ENCODE measurements at places on chromosomes 1 and 21.

- DNase-seq: peak; percentile 64
Observed at GRCh38 chr1:215710036-215710898, 143.2 kb downstream of the KCTD3 start.

GRCh38 chr1:46020010-46020409 is 112.4 kb downstream of the PIK3R3 start:
- DNase-seq: no peak

GRCh38 chr1:63713627-63714481 is 60.0 kb upstream of the ROR1 start:
- DNase-seq: no peak

DNA sequence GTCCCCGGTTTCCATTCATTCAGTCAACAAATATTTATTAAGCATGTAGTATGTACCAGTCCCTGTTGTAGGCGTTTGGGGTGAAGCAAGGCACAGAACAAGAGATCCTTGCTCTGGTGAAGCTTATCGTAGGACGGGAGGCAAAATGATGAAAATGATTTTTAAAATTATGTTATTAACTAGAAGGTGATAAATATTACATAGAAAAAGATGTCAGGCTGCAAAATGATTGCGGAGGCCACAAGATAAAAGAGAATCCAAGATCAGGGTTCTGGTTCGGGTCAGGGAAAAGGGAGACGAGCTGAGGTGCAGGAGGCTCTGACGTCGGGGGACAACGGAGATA is 602 bp upstream of the CGN start:
- DNase-seq: no peak

DNA sequence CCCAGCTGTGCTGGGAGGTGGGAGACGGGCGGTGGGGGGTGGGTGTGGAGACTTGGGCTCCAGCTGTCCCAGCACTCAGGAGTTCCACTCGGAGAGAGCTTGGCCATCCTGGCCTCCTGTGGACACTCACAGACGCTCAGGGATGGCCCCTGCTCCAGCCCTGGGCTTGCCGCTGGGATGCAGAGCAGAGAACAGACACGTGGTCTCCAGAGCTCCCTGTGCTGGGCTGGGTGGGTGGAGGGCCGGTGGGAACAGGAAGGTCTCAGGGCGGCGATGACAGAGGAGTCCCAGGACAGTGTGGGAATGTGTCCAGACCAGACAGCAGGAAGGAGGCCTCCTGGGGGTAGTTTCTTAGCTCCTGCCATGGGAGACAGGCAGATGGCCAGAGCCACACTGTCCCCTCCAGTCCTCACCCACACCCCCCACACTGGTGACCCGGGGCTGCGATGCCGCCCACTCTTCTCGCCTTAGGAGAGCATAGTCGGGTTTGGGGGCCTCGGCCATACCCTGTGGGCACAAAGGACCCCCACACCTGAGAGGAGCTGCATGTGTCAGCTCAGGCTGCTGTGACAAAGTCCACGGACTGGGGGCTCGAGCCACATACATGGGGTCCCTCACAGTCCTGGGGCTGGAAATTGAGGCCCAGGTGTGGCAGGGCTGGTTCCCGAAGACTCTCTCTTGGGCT is 2.0 kb downstream of the KRTAP10-9 start:
- no peak for DNase-seq

- DNase-seq: no peak
Observed at GRCh38 chr1:145982010-145982723, 14.2 kb downstream of the TXNIP start.

DNA sequence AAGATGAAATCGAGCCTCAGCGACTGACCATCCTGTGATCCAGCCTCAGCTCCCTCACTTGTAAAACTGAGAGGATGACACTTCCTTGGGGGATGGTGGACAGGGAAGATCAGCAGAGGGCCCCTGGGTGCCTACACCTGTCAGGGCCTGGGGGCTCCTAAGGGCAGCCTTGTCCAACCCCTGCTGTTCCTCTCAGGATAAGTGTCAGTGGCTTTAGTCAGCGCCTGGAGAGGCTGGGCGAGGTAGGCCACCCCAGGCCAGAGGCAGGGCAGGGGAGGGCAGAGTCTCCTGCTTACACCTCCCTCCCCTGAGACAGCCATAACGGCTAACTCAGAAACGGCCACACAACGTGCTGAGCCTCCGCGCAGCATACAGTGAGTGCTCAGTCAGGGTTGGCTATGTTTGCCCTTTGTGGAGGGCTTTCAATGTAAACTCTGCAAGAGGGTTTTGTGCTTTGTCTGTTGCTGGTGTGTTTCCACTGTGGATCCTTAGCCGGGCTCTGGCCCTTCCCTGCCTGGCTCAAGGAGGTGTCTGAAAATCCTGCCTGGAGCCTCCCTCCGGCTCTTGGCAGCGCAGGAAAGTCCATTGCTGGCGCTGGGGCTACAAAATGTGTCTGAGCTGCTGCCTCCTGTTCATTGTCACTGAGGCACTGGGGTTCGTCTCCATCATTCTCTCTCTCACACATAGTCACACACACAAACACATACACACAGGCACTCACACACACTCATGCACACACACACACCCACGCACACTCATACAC is 588.4 kb downstream of the PTPRU start:
- DNase-seq: no peak

DNA sequence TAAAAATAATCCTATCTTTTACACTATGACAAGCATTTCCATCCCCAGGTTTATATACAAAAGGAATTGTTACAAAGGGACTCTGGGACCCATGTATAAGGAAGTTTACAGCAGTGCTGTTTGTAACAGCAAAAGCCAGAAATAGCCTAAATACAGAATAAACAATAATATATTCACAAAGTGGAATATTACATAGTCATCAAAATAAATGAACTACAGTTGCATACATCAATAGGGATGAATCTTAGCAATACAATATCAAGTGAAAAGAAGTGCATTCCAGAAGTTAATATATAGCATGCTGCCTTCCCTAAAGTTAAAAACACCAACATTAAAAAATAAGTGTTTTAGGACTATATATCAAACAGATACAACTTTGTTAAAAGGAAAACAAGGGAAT is 77.3 kb downstream of the EDEM3 start:
- no peak for DNase-seq

- no peak for DNase-seq
Observed at GRCh38 chr1:208008534-208008933, 97.6 kb upstream of the CD34 start.

DNA sequence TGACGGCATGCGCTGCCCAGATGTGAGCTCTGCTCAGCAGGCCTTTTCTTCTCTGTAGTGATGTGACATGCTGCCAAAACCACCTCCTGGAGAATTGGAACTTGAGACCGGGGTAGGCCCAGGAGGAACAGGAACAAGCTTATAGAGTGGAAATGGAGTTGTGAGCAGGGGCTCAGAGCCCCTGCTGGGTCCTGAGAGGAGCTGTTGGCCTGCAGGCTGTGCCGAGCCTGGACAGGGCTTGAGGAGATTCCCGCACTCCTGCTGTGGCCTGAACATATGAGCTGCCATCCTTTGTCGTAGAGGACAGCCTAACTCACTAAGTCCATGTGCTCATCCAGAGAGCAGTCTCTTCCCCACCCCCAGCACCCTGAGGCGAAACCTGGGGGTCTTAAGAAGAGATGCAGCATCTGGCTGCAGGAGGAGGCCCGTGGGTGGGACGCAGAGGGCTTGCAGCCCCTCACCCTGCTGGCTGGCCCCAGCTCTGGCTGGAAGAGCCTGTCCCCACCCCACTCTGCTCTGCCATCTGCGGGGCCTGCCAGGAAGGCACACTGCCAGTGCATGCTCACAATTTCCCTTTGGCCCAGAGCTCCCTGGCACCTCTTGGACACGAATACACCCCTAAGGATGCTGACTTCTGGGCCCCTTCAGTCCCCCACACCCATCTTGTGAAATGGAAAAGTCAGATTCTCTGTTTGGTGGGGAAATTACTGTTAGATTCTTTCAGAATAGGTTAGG is 42.5 kb downstream of the PTPRF start:
- DNase-seq: no peak

- DNase-seq: no peak
Observed at GRCh38 chr1:162899422-162900146, 38.6 kb upstream of the CCDC190 start.

DNA sequence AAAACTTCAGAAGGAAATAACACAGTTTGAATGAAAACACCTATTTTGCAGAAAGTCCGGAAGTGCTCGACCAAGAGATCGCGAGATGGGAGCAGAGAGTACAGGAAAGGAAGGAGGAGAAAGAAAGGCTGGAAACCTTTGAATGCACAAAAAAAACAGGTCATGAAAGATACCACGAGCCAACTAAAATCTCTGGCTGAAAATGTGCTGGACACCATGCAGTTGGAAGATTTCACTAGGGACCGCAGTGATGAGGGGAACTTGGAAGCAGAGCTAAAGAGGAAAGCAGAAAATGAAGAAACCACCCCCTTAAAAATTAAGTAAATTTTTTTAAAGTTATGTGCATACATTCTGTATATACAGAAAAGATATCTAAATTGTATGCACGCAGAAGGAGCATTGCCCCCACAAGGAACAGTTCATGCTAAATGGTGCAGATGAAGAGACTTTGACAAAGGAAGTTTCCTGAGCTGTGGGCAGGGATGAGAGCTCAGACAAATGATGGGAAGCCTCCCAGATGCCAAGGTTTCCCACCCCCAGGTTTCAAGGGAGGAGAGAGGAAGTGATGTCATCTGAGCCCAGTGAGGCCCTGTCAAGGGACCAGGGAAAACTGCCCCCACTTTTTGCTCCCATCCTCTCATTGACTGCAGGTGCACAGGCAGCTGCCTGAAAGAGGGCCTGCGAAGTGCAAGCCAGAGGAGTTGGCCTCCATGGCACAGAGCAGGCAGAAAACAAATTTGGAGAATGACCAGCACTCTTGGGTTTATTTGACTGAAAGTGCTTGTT is 52.5 kb downstream of the ETS2 start:
- DNase-seq: peak; percentile 18

DNA sequence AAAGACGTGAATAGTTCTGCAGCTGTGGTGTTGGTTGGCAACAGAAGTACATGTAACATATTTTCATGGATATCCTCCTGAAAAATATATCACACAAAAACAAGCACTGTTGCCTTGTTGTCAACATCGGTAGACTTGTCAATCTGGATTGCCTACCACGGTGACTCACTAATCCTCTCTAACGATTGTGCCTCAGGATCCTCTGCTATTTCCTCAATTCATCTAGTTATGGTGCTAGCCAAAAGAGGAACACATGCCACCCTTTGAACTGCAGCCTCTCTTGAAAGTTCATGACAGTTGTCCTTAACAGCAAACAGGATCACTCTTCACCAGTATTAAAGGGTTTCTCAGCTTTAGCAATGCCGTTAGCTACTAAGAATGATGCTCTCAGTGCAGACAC is 25.7 kb downstream of the RASAL2 start:
- DNase-seq: no peak

GRCh38 chr1:174326278-174326677 is 121.5 kb upstream of the GPR52 start:
- no peak for DNase-seq

DNA sequence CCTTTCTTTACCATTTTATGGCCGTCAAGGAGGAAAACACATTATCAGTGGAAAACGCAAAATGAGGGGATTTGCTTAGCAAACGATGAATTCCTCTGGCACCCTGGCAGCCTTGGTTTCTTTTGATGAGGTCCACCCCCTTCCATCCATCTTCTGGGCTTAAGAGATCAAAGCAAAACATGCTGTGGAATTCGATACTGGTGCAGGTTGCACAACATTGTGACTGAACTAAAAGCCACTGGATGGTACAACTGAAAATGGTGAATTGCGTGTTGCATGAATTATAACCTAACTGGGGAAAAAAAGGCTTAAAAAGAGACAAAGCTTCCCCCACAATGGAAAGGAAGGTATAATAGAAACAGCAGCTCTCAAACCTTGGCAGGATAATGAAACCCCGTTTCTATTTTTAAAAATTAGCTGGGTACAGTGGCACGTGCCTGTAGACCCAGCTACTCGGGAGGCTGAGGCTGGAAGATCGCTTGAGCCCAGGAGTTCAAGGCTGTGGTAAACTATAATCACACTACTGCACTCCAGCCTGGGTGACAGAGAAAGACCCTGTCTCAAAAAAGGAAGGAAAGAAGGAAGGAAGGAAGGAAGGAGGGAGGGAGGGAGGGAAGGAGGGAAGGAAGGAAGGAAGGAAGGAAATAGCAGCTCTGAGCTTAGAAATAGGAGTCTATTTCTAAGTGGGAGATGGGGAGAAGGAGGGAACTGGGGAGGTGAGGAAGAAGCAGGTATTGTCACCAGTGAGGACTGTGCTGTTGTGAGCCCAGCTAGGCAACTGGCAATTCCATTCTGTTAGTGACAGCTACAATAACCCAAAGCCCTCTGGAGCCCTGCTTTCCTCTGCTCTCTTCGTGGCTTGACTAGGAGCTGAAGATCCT is 29.0 kb upstream of the LGALS8 start:
- DNase-seq: no peak

DNA sequence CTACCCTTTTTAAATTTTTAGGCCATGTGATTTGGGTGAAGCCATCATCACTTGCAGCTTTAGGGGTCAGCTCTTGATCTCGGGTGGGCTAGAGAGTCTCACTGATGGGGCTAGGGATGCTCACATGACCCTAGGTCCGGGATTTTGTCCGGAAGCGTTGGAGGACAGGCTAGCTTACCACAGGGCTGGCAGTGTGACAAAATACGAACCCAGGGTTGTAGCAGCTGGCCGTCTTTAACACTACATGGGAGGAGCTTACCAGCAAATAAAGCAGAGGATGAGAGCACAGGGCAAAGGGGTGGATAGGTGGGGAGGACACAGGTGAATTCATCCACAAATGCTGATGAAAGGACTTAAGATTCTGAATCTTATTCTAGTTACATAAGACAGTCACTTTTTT is 21.9 kb downstream of the GPR161 start:
- DNase-seq: peak; percentile 74

DNA sequence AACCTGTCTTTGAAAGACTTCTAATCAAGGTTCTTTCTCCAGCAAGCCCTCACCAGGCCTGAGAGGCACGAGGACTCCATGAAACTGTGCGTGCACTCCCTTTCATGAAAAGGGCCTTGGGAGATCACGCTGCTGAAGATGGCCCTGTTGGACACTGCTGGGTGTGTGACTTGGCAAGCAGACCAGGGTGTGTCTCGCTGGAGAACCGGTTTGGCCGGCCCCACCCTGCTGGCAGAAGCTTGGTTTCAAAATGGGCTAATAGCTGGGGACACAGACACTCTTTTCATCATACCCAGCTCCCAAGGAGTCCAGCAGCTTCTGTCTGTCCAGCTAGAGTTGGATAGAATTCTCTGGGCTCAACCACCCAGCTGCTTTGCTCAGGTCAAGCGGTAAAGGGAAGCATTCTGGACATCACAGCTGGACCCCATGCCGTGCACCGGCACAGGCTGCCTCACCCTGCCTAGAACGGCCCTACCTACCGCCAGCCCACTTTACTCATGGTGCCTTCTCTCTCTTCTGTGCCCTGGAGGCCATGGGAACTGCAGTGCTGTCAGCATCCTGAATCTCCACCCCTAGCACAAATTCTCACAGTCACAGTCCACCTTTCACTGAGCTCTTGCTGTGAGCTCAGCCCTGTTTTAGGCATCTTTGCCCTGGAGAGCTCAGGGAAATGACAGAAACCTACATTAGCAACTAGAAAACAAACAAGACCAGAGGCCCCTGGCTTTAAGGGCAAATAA is 24.6 kb downstream of the PKP1 start:
- DNase-seq: peak; percentile 88

DNA sequence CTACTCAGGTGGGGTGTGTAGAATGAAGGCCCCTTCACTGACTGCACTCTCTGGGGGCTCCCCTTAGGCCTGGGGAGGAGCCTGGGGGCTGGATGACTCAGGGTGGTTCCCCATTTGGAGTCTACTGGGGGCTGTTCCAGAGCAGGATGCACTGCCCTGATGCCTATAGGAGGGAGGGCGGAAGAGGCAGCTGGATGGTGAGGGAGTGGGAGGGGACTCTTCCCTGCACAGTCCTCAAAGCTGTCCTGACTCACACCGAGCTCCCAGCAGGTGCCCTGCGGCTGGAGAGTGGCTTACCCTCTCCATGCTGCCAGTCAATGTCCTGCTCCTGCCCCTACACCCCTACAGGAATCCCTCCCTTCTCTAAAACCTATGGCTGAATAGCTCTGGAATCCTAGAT is 204.4 kb downstream of the TRABD2B start:
- DNase-seq: no peak
